ENCODE measurements at places on chromosomes 1 and 21. TPM values are rescaled to one million over a fixed set of nuclear protein-coding genes. Genes with fewer than 3 reads are reported as not detected.

DNA sequence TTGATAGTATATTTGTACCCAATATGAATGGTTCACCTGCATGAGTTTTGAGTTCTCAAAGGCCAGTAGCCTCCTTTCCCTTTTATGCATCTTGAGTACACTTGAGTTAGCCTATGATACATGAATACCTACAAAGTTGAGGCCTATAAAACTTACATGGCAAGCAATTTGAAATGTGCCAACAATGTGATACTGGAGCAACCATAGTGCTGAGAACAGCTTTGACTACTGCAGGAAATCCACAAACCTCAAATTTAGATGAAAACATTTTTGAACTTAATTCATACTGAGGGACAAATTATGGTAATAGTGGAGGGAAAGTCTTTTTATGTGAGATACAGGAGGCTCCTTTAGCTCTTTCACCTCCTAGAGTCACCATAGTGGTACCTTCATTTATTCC is 37.4 kb downstream of the LEPR start:
- DNase-seq, result no peak
- no peaks in the 10 kb centered on the region for H3K27me3 ChIP-seq
- peaks cover 8% of the 10 kb centered on the region for H3K4me1 ChIP-seq

- no peaks in the 10 kb centered on the region for H3K4me1 ChIP-seq
- no peak overlapping the region for H3K4me3 ChIP-seq
- DNase-seq, result no peak
- no peak overlapping the region for H3K27ac ChIP-seq
Observed at GRCh38 chr1:40703316-40703715, 11.8 kb downstream of the NFYC start.

CAMK2N1 gene
- total RNA-seq, result 13.0 TPM

PTPRF gene
- 114 TPM for total RNA-seq

GRCh38 chr1:236280438-236281197 is 1.1 kb downstream of the ERO1B start:
- H3K27ac ChIP-seq, result peak overlapping the region; percentile 91
- peak overlapping the region; percentile 97 for H3K4me3 ChIP-seq
- H3K4me1 ChIP-seq, result no peaks in the 10 kb centered on the region
- H3K27me3 ChIP-seq, result no peaks in the 10 kb centered on the region

CHRM3 gene
- 36.7 TPM for total RNA-seq

Measured in stomach (tissue), 19 donors.